ENCODE measurements at places on chromosomes 16 and 17.

- no peak for DNase-seq
Observed at GRCh38 chr17:15926039-15926740, 18.7 kb upstream of the ADORA2B start.

- DNase-seq = no peak
Observed at GRCh38 chr17:28700830-28701492, 10.7 kb downstream of the PROCA1 start.

DNA sequence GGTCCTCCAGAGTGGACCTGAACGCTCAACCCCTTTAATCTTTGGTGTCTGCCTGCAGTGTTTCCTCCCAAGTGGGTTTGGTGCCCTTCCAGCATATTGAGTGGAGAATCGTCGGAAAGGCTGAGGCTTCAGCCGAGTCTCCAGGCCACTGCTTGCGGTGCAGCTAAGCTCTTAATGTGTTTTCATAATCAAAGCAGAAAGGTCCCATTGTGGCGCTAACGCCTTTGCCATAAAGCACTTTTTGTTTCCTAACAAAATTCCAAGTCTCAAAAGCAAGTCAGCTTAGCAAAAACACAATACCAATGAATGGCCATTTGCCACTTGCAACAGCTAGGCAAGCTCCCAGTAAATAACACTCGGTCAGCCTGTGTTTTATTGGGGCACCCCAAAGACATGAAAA lies 57.6 kb downstream of the KSR1 start:
- DNase-seq = no peak

- DNase-seq = no peak
Observed at GRCh38 chr16:66911112-66911511, 7.6 kb downstream of the CDH16 start.

DNA sequence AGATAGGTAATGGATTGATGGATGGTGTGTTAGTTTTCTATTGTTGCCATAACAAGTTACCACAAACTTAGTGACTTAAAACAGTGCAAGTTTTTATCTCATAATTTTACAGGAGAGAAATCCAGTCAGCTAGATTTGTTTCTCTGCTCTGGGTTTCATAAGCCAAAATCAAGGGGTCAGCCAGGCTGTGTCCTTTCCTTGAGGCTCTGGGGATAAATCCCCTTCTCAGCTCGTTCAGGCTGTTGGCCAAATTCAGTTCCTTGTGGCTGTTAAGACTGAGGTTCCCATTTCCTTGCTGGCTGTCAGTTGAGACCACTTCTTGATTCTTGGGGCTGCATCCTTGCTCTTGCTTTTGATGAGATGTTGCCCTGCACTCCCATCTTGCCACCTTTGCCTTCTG lies 204.9 kb upstream of the CDH13 start:
- DNase-seq = no peak

- DNase-seq = no peak
Observed at GRCh38 chr16:69199382-69199781, 12.4 kb downstream of the SNTB2 start.

GRCh38 chr17:2222901-2223616 lies 80.5 kb downstream of the SMG6 start:
- DNase-seq = no peak

DNA sequence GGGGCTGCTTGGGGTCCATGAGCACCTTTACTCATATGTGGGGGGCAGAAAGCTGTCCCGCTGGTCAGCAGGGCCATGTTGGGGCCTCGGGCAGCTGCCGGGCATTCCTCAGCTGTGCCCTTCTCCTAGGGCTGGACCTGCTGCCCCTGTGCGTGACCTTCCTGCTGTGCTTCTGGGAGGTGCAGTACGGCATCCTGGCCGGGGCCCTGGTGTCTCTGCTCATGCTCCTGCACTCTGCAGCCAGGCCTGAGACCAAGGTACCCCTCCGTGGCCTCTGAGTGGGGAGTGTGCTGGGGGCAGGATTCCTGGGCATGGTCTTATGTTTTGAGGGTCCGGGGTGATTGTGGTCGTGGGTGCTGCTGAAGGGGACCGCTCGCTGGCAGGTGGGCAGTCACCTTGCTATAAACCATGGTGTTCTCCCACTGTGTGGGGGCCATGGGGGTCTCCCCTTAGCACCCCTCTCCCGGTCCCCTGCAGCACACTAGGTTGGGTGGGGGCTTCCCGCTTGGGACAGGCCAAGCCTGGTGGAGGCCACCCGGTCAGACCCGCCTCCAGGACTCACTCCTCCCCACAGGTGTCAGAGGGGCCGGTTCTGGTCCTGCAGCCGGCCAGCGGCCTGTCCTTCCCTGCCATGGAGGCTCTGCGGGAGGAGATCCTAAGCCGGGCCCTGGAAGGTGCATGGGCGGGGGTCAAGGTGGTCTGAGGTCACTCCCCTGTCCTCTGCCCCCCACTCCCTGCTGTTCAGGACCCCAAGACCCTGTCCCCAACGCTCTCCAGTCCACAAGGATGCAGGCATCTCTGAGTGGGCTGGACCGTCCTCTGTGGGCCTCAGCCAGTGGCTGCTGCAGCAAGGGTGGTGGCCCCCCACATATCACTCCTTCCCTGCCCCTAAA lies 12.4 kb upstream of the RNF213 start:
- no peak for DNase-seq

Data from NCI-H2107 (cell line).